ENCODE measurements at places on chromosomes 5 and 9.

DNA sequence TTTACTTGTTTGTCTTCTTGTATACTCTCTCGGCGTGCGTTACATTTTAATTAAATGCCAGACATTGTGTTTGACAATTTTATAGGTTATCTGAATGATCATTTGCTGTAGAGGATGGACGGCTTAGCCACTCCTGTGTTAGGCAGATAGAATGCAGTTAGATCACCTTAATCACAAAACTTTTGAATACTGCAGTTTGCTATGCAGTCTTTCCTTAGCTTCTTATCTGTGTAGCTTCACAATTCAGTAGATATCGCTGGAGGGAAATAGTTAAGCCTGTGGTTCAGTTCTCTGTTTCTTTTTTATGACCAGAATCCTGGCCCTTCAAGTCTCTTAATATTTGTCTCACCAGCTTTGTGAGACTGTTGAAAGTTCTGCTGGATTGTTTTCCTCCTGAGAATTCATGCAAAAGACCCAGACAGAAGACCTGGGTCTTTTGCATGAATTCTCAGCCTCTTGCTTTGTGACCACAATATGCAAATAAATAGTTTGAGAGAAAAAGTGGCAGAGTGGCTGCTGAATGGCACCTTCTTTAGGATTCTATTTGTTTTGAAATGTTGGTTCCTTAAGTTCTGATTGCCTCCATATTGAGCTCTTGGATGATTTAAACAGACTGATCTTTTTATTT, 40.2 kb downstream of the RASA1 start:
- DNase-seq = no peak

DNA sequence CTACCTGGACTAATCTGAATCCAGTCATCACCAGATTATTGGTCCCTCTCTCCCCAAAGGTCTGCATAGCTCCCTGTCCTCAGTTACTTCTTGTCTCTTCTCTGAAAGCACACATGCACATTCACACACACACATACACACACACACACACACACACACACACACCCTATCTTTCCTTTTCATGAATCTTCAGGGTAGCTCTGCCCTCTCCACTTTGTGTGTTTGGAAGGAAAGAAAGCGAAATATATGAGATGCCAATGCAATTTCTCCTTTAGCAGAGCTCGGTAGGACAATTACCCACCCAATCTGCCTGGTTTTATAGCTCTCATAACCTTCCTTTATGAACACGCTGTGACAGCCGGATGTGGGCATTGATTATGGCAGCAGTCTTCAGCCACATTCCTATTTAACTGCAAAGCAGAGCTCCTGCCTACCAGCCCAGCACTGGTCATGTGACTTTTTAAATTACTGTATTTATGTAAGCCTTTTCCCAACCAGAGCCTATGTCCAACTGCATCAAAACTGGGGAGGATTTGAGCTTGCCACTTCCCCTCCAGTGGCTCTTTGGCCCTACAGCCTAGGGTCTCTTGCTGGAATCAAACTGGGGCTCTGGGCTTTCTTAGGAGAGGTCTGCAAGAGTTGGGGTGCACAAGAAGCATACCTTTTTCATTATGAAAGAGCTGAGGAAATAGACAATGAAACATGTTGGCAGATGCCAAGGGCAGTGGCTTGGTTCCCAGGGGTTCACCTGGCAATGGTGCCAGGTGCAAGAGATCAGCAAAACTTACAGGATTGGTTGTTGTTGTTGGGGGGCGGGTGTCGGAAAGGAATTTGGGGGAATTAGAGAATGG, 20.8 kb upstream of the MATR3 start:
- DNase-seq = no peak

DNA sequence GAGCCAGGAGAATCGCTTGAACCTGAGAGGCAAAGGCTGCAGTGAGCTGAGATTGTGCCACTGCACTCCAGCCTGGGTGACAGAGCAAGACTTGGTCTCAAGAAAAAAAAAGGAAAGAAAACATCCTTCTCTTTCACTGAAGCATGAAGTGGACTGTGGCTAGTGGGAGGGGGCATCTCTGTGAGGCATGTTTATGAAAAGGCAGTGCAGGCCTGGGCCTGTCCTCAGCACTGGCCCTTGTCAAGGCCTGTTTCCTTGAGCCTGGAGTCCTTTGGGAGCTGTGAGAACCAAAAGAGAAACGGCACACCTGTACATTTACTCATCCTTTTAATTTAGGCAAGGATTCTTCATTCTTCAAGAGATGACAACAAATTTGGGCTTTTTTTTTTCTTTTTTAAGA, 18.3 kb upstream of the FUBP3 start:
- no peak for DNase-seq

DNA sequence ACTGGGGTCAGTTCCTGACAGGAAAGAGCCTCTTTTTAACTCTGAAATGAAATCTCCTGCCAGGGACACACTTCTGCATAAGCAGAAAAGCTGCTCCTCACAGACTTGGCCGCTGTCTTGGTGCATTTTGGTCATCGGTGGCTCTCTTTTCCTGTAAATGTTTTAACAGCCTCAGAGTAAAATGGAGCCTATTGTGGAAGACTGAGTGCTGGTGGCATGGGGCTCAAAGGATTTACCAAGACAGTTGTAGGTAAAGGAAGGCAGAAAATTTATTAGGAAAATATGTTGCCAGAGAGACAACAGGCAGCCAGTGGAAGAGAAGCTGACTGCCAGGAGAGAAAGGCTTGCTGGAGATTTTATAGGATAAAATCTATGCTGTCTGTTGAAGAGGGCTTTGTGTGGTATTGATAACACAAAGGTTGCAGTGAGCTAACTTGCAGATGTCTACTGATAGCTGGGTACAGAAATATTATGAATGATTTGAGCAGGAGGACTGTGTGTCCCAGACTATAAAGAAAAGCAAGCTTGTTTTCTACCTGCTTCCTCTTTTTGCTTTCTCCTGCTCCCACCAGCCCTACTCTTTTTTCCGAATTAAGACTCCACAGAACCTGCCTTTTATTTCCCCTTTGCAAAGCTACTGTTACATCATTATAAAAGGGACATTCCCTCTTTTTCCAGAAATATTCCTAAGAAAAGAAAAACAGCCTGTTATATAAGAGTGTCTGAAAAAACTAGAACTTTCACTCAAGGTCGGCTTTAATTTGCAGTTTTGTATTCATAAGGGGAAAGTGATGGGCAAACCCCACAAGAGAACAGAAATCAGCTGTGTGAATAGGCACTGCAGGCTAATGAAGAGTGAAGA, 27.9 kb upstream of the IFNA14 start:
- no peak for DNase-seq

DNA sequence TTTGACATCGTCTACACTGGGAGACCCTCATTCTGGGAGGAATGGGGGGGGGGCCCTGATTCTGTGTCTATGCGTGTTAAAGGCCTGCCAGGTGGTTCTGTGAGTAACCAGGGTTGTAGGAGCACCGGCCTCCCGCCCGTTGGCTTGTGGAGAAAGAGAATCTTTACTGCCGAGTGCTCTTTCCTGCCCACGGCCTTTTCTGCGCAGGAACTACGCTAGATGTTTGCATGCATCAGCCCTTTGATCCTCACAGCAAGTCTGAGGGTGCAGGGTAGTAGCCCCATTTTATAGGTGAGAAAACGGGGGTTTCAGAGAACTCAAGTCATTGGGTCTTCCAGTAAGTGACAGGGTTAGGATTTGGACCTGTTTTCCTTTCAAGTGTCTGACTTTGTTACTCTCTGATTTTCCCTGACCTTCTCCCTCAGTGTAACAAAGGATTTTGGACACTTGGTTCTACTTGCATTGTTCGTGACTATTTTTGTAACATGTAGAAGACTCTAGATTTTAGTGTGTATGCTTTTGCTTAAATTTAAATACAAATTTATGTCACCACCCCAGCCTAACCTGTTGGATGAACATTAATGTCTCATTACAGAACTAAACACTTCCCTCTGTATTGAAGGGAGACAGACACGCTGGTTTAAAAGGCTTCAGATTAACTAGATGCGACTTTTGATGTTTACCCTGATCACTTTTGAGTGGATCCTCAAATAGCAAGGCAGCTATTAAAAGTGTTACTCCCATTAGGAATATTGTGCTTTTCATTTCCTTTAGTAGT, 22.0 kb downstream of the MAST4 start:
- DNase-seq = no peak

- DNase-seq = no peak
Observed at GRCh38 chr5:178740181-178740557, 9.7 kb upstream of the ZNF354A start.

DNA sequence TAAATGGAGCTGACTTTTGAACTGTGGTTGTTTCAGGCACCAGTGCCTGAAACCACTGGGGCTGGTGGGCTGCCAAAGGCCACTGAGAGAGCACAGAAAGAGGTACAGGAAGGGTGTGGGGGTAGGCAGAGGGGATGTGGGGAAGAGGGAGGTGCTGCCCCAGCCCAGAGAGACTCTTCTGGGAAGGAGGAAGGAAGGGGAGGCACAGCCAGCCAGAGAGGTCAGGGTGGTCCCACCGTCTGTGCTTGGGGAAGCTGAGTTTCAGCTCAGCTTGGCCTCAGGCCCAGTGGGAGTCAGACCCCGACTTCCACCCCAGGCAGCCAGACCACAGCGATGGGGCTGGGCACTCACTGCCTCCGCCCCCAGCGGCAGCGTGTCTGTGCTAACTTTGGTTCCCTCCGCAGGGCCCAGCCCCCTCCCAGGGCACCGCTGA, 8.6 kb upstream of the PHYKPL start:
- no peak for DNase-seq

- no peak for DNase-seq
Observed at GRCh38 chr5:72252574-72253155, 67.4 kb downstream of the MRPS27 start.

DNA sequence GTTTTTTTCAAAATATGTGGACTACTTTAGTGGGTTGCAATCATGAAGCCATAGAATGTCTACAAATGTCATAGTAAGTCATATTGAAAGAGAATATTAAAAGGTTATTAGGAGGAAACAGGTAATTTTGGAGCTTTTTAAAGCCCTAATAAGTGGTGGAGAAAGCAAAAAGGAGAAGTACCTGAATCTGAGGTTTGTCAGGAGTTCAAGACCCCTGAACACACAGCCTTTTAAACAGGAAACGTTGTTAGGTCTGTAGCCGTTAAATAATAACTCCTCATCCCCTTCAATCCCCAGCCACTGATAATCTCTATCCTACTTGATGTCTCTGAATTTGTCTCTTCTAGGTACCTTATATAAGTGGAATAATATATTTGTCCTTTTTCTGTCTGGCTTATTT, 51.1 kb downstream of the SPEF2 start:
- DNase-seq = no peak

DNA sequence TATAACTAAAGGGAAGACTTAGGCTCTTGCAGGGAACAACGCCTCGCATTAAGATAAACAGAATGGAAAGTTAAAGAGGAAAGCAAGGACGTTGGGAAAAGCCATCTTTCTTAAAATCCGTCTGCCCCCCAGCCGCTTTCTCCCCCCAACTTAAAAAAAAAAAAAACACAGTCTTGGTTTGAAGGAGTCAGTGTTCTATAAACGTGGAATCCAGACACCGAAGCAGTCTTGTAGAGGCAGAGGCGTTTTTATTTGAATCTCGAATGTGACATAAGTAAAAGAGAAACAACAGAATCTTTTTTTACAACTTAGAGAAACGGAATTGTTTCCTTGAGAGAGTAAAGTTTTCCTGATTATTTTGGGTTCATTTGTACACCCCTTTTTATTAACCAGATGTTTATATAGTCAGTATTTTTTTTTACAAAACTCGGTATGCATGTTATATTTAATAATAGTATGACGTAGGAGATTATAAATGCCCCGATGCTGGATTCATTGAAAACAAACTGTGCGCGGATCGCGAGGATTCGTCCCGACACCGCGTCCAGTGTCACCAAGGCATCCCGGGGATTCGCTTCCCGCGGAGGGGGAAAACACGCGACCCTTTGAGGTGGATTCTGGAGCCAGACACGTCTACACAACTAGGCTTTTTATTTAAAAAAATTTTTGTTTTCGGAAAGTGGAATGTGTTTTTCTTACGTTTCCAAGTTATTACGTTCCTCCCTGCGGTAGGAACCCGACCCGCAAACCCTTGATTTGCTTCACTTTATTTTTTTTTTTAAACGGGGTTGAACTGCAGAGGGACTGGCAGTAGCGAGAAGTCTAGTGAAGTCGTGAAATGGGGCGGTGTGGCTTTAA, 6.7 kb downstream of the PTCH1 start:
- DNase-seq = no peak

DNA sequence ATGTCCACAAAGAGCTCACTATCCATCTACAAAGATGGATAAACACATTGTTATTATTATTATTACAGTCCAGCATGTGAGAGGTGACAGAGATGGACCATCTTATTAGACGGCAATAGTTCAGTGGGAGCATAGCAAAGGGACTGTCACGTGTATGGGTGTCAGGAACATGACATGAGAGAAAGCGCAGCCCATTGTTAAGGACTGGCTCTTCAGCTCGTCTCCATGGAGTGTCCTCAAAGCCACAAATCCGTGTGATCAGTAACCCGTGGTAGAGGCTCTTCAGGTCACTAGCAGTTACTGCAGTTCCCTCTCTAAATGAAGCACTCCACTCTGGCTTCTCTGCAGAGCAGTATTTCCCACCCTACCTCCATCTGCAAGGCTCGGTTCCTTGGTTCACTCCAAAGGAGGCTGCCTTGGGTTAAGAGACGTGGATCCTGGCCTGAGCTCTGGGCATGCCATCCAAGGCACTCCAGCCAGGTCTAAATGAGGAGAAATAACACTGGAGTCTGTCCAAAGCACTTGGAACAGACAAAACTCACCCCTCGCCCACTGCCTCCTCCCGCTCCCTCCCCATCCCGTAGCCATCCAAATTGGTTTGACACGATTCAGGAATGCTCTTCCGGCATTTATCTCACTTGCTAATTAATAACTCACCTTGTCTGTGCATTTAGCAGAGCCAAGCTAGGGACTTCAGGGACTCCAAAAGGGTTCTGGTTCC, 122.3 kb upstream of the WWC1 start:
- DNase-seq = no peak

GRCh38 chr5:126869005-126869451, 92.1 kb downstream of the LMNB1 start:
- DNase-seq = no peak

DNA sequence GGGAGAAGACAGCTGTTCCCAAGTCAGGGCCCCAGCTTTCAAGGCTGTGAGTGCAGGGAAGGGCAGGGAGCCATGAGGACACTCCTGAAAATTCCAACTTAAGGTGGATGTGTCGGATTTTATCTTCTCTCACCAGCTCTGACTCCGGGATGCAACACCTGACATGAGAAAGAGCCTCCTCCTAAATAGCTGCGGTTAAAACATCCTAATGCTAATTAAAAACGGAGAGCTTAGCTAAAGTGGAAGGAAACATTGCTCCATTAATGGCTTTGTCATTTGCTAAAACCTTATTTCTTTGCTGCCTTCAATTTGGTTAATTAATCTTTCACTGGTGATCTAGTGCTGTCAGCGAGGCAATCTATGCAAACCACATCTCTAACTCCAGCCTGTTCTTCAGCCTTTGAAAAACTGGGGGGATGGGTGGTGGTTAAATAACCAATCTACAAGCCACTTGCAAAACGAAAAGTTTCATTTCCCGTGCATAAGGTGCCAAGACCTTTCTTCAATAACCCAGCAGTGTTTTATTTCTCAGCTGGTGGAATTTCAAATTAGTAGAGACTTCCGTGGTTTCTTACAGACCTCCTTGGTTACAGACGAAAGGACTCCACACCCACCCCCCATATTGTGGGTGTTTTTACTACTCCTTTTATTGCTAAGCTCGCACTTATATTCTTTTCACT, 379.6 kb downstream of the MLLT3 start:
- no peak for DNase-seq

- no peak for DNase-seq
Observed at GRCh38 chr5:55699041-55699688, 13.0 kb downstream of the SLC38A9 start.

- DNase-seq = no peak
Observed at GRCh38 chr5:25539536-25539935, 894.8 kb upstream of the CDH10 start.
